ENCODE measurements at places on chromosomes 3 and 15. TPM values are rescaled to one million over a fixed set of nuclear protein-coding genes. Genes with fewer than 3 reads are reported as not detected.

SIDT1 gene
- 0.78 TPM for total RNA-seq

CLDN18 gene
- total RNA-seq, result not detected

RETNLB gene
- not detected for total RNA-seq

CEMIP gene
- total RNA-seq, result not detected

SPATA12 gene
- total RNA-seq, result not detected

DRD3 gene
- not detected for total RNA-seq

GASK1A gene
- 0.75 TPM for total RNA-seq

DUOXA2 gene
- not detected for total RNA-seq

CHRNA7 gene
- 1.3 TPM for total RNA-seq

GPR171 gene
- total RNA-seq, result 0.24 TPM

LRRN1 gene
- total RNA-seq, result 0.05 TPM

ADCY5 gene
- total RNA-seq, result 225 TPM

TMCO5A gene
- not detected for total RNA-seq

SLC12A1 gene
- total RNA-seq, result not detected

CCDC80 gene
- 54.0 TPM for total RNA-seq

ZNF592 gene
- 16.3 TPM for total RNA-seq

SHC4 gene
- 2.5 TPM for total RNA-seq

MYZAP gene
- 966 TPM for total RNA-seq

TRIM42 gene
- not detected for total RNA-seq

Data from Right ventricle myocardium superior (tissue), 1 donor.